GM13977 (cell line): ENCODE measurements at places on chromosomes 13 and 19.

DNA sequence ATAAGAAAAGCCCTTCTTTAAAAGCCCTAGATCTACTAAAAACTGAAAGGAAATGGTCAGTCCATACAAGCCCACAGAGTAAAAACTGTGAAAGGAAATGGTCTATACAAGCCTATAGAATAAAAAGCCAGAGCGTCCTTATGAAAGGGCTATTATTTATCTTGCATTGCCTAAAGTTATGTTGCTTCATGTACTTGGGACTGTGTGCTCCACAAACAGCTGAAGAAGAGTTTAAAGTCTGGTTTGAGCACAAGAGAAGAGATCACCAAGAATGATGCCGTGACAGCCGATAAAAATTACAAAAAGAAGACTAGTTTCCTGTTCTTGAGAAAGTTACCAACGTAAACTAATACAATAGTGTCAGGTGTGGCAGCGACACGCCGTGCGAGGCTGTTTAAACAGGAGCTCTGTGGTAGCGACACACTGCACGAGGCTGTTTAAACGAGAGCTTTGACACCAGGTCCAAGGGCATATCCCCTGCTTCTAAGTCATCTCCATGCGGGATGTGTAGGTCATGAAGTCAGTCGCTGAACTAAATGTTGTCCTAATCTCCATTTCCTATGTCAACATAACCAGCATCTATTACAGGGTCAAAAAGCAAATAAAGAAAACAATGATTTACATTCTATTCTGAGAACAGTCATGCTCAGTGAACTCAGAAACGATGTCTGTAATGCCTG lies 24.9 kb downstream of the PCID2 start:
- no peak for DNase-seq

- peak; percentile 50 for DNase-seq
Measured at GRCh38 chr19:18682807-18683108, 722 bp upstream of the CRTC1 start.

DNA sequence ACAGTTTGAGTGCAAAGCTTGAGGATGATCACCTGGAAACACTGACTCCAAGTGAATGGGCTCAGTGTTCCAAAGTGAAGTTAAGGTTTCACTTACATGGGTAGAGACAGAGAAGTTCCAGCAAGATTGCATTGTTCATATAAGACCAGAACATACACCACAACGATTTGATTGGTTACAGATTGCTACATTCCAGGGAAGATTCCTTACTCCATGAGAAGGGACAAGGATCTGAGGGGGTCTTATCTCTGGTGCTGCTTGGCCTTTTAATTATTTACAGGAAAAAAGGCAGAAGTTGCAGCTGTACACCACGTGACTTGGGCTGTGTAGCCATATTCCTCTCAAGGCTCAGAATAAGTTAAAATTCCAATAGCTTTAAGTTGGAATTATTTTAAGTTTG lies 12.3 kb downstream of the WDFY2 start:
- no peak for DNase-seq

GRCh38 chr13:66805657-66806056 lies 424.5 kb downstream of the PCDH9 start:
- DNase-seq, result no peak

GRCh38 chr19:18428787-18429674 lies 8.9 kb downstream of the ISYNA1 start:
- peak; percentile 97 for DNase-seq

DNA sequence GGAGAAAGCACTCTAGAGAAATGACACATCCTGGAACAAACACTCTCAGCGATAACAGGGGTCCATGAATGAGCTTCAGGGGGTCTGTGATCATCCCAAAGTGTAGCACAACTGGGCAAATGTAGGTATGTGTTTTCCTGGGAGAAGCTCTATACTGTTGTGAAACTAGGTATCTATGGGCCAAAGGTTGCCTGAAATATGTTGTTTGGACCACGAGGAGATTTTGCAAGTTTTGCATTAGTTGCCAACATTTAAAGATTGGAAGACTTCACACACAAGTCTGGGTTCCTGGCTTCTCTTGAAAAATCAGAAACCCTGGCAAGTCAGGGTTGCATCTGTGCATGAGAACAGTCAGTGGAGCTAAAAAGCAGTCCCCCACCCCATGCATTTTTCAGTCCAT lies 26.7 kb upstream of the POU2F2 start:
- no peak for DNase-seq

DNA sequence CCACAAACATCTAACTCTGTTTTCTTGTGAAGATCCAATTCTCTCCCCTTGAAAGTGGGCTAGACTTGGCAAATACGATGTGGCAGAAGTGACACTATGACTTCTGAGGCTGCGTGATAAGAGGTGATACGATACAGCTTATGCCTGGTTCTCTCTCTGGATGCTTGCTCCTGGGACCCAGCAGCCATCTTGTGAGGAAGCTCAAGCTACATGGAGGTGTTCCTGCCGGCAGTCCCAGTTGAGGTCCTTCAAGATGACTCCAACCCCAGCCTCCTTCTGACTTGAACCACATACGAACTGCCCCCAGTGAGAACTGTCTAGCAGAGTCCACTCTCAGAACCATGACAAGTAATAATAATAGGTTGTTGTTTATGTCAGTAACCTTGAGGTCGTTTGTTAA lies 10.7 kb upstream of the FEM1A start:
- DNase-seq, result no peak

GRCh38 chr13:23279321-23279720 lies 98.5 kb downstream of the SGCG start:
- DNase-seq, result no peak

DNA sequence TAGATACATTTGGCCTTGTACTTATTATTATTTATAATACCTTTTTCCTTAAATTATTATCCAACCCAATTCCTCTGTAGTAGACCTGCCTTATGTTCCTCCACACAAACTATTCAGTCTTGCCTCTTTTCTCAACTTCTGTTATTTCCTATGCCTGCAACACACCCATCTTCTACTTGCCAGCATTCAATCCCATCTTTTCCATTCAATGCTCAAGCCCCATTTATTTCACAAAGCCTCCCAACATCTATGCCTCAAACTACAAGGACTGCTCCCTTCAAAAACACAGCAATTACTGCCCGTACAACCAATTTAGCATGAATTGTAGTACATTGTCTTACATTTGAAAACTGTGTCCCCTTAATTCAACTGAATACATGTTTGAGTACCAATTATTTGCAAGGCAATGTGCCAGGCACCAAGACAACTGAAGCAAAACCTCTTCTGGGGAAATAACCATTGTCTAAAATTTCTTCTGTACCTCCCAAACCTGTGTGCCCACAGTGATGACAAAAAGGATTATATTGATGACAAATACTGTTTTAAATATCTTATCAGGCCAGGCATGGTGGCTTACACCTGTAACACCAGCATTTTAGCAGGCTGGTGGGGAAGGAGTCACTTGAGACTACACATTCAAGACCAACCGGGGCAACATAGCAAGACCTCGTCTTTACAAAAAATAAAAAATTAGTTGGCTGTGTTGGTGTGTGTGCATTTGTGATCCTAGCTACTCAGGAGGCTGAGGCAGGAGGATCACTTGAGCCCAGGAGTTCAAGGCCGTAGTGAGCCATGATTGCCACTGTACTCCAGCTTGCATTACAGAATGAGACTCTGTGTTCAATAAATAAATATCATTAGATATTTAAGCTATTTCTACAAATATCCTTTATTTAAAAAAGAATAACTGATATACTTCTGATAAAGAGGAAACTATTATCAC lies 35.1 kb downstream of the ELF1 start:
- no peak for DNase-seq

GRCh38 chr19:6047741-6048251 lies 62.5 kb downstream of the RFX2 start:
- peak; percentile 65 for DNase-seq

GRCh38 chr13:91347996-91348905 lies 764 bp downstream of the MIR17HG start:
- DNase-seq, result peak; percentile 87

DNA sequence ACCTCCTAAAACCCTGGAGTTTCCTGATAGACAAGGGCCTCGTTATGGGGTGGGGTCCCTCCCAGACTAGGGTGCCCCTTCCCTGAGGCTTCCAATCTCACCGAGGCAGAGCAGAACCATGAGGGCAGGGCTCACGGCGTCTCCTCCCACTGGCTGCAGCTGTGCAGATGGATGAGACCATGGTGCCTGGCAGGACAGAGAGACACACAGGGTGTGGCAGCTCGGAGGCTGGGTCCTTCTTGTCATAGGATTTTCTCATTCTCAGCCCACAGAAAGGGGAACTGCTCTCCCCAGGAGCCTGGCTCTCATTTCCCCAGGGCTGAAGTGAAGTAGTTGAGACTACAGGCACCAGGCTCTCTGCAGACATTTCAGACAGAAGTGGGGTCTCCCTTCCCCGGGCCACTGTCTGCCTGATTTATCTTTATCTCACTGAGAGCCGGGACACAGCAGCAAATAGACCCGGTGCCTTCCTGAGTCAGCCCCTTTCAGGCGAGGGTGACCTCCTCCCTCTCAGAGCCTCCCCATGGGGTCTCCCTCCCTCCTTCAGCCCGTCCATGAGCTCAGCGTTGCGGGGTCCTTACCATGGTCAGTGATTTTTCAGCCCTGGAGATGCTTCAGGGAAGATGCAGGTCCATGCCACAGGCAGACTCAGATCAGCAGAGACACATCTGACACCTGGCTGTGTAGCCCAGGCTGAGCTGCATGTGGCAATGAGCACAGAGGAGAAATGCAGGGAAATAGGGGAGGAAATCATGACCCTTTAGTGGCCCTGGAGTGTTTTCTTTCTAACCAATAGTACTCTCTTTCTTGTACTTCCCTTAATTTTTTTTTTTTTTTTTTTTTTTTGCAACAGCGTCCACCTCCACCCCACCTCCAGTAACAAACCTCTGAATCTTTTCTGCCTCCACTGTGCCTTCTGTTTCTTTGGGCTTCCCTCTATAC lies at the start of gene LILRA5:
Gene LILRA5, minus strand, starts transcription at position 731 of the 942 bp plus-strand sequence. Its CDS starts 147 bp downstream, at position 584.
- no peak for DNase-seq

DNA sequence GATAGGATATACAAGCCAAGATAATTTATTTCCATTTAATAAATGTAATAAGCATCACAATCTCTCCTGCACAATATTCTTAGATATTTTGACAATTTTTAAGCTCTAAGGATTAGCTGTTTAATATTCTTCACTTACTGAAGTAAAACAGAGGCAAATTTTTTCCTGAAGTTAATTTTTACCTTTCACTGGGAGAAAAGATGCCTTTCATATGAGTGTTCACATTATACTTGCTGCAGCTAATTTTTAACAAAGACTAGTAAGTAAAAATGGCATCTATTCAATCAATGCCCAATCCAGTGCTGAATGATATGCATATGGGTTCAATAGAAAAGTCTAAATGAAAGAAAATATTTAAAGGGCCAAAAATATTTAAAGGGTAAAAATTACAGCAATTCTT lies 377.2 kb upstream of the GPC6 start:
- no peak for DNase-seq

GRCh38 chr19:37981785-37982475 lies 74.9 kb downstream of the SIPA1L3 start:
- no peak for DNase-seq

DNA sequence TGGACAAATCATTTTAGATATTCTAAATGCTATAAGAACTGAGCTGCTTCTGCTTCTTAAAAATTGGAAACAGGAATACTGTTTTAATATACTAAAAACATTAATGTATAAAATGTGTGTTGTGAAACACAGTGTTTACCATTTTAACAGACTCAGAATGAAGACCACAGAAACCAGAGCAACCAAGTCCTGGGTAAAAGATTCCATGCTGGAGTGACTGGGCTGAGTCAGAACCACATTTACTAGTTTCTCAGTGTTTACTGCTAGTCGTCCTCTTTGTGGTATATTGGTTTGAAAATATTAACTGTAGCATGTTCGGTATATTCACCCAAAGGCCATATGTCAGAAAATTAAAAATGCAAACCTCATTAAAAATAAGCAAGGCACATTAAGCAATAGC lies 31.9 kb downstream of the ANKRD10 start:
- DNase-seq, result no peak

DNA sequence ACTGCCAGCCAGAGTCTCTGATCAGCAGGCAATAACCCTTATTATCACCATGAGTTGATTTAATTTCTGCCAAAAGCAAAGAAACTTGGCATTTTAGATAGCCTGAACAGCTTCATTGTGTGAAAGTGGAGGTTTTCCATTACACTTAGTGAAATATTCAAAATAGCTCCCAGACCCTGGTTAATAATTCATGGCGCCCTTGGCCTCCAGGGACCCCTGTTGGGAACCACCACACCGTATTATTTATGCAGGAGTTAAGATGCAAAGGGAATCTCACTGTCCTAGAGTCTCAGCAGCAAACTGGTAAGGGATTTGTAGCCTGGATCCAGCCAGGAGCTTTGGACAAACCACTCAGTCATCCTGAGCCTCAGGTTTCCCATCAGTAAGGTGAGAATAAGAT lies 110.0 kb upstream of the PABPC3 start:
- no peak for DNase-seq

DNA sequence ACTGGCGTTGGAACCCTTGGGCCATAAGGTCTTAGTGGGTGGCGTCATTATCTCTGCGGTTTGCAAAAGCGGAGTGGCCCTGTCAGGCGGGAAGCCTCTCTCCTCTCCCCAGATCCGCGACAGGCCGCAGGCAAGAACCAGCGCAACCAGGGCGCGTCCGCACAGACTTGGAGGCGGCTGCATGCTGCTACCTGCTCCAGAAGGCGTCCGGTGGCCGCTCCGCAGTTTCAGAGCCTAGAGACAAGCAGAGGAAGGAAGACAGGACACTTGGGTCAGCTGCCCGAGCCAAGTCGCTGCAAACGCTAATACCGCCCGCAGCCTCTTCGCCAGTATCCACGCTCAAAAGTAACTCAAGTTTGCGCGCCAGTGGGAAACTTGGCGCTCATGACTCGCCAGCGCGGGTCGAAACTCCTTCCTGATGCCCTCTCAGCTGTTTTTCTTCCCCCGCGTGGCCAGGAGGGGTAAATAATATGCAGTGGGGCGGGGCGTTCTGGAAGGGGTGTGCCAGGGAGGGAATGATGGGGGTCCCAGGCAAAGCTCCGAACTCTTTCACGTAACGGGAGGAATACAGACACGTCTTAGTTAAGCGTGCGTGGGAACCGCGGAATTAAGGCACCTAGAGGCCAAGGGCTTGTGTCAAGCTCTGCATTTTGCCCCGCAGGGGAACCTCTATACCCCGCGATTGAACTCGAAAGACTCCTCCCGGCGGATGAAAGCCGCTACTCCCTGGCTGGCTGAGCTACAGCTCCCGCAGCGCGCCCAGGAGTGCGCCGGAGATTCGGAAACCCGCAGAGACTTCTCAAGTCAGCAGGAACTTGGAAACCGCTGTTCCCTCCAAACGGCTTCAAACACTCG lies at the start of gene EDNRB:
Gene EDNRB, minus strand, starts transcription at position 441 of the 855 bp plus-strand sequence. Its CDS starts 258 bp downstream, at position 183.
- no peak for DNase-seq

DNA sequence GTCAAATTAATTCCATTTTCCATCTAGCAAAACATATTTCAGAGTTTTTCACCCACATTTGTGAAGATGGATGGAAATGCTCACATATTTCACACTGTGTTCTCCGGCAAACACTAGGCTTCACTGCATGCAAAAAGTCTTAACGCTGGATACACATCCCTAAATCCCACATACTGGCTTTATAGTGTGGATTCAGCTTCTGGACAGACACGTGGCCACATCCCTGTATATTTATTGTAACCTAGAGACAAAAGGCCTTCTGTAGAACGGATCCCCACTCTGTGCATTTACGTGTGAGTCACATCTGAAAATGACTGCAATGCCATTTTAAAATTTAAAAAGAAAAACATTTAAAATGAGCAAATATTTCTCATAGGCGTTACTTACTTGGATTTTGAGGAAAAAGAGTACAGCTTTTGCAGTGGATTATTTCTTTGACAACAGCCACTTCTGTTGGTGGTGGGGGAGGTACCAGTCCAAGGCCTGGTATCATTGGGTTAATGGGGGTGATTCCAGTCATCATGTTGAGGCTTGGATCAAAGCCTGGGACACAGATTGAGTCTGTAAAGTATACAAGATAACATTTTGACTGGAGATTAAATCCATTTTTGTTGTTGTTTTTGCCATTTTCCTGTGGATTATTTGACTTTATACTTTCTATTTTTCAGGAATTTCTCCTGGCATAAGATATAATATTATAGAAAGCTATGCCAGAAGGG lies 337.7 kb downstream of the DNAJC15 start:
- DNase-seq, result no peak
